Activated gamma-delta T cell treated with Interleukin-2 at 50 U/mL for 16 hours (primary cell): ENCODE measurements at places on chromosomes 5 and 9.

- DNase-seq: no peak
Measured at GRCh38 chr5:178826216-178826615, 33.5 kb upstream of the ZNF354B start.

DNA sequence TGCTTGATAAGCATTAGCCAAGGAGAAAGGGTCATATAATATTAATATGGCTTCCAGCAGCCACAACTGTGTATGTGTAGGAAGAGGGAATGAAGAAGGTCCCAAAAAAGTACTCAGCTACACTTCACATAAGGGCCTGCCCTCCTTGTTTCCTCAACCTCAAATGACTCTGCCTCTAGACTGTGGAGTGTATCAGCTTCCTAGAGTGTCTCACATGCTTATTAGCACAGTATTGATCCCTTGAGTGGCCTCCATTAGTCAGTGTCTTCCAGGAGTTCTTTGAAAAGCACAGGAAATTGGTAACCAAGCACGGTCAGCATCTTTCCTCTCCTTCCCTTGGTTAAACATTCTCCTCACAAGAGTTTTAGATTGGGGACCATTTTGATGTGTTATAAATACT is 190.4 kb upstream of the ATP10B start:
- no peak for DNase-seq

DNA sequence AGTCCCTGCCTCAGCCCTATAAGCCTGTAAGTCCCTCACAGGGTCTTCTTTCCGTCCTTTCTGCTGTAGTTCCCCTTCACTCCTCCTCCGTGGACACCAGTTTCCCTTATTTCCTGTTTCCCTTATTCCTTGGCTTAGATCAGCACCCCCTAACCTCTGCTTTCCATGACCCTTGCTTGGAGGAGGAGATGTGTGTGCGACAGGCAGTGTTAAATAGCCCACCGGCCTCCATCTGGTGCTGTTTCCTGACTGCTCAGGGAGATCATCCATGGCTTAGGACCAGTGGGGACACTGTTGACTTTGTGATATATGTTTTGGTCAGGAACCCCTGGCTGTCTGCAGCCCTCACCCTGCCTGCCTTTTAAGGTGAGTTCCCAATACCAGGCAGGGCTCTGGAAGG is 34.1 kb upstream of the PSD2 start:
- DNase-seq: no peak

DNA sequence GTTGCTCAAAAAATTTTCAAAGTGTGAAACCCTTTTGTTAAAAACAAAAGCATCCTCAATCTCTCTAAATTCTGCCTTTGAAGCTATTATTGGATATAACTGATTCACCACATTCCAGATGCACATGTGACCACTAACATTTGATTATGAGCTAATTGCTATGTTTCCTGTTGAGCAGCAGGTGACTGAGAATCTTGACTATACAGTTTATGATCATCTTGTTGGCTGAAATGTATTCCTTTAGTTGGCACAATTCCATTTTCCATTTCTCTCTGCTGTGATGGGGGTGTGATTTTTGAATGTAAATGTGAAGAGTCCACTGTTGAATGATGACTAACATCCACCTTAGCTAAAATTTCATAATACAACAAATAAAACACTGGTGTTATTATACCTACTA is 10.7 kb downstream of the LYSMD3 start:
- DNase-seq: no peak

GRCh38 chr5:72121780-72122445 is 14.6 kb downstream of the MAP1B start:
- no peak for DNase-seq

- no peak for DNase-seq
Measured at GRCh38 chr9:79945495-79945894, 373.7 kb downstream of the TLE4 start.

DNA sequence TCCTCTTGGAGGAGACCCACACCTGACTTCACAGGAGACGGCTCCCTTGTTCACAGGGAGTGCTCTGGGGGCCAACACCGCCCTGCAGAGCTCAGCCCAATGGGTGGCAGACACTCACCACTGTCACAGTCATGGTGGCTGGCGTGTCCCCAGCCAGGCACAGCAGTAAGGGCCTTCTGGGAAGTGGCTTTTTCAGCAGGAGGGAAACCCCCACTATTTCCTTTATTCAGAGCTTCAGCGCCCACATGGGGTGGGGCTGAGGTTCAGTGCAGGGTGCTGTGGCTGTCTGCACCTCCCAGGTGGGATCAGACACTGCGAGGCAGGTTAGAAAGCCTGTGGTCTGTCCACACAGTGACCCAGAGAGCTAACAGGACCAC is 3.6 kb upstream of the SNAPC4 start:
- peak; percentile 55 for DNase-seq

DNA sequence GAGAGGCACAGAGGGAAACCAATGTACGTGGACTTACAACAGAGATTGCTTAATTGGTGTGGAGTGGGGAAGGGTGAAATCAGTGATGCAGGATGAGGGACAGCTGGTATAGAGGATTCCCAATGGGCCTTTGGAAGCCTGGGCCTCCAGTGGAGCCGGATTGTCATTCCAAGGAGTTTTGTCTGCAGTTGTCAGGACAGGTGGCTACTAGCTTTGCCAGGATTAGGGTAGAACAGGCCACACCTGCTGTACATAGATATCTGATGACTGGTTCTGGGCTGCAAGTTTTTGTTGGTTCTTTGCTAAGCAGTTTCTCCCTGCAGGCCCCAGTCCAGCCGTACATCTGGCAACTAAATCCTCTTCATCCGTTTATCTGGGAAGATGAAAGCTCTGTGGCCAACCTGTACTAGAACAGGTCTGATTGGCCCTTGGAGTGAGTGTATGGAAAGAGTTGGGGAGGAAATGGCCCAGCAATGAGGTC is 4.2 kb downstream of the SKP2 start:
- no peak for DNase-seq

- no peak for DNase-seq
Measured at GRCh38 chr9:115941561-115942315, 211.9 kb upstream of the PAPPA start.

- no peak for DNase-seq
Measured at GRCh38 chr5:6838736-6839135, 125.5 kb downstream of the TENT4A start.

DNA sequence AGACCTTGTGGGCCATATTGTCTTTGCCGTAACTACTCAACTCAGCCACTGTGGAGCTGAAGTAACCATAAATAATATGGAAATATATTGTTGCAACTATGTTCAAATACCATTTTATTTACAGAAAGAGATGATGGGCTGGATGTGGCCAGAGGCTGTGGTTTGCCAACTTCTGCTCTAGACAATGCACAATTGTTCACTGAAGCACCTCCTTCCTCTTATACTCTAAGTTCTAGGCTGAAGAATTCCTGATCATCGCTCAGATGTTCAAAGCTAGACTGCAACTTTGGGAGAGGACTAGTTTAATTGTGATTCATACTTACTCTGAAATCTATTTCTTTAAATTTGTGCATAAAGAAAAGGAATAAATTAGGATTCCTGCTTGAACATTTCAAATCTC is 245.0 kb downstream of the TAF11L14 start:
- no peak for DNase-seq

GRCh38 chr5:18270635-18271338 is 636.5 kb downstream of the TAF11L14 start:
- no peak for DNase-seq

DNA sequence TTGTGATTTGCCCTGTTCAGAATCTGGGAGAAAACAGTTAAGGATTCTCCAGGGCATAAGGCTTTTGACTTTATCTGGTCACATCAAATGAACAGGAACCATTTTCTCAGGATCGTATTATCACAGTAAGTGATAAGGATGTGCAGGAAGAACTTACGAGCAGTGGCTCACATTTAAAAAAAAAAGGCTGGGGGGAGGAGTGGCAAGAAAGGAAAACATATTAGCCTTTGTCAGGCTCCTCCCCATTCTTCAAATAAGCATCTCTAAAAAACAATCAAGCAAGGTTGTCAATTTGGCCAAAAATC is 234.3 kb upstream of the TMEM161B start:
- no peak for DNase-seq

DNA sequence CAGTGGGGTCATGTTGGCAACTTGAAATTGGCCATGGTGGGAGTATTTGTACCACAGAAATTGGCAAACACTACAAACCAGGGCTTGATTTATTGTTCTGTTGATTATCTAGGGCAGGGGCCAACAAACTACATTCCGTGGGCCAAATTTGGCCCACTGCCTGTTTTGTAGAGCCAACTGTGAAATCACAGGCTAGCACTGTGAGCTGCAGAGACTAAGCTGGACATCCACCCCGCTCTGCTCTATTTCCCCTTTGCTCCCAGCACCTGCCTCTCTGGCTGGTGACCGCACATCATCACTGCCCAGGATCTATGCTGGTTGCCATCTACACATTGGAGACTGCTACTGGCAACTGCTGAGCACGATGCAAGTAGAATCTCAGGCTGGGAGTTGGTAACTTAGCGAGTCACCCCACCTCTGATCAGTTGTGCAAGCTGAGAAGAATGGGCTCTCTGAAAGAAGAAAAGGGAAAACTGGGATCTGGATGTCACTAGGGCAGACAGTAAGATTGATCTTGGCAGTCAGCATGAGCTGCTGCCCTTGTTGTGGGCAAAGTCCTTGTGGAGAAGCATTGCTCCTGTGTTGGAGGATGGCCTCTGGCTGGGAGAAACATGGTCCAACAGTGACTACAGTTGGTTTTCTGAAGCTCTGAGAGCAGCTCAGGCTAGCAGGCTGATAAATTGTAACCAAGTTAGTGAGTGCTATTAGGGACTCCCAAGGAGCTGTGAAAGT is 144.7 kb upstream of the RAD23B start:
- no peak for DNase-seq

DNA sequence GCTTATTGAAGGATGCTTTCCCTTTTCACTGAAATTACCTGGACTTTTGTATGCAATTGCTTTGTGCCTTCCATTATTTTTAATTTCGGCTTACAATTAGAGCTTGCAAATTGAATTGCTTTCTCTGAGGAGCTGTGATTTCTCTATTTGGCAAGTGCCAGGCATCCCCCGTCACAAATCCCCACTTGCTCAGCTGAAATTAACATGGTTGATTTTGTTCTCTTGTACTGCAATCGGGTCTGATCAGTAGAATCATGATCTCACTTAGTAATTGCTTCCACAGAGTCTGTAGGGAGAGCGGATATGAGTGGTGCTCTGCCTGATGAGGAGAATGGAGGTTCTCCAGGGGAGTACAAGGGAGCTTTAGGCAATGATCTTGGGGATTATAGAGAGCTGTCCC is 495.5 kb upstream of the SGCD start:
- DNase-seq: no peak

- DNase-seq: no peak
Measured at GRCh38 chr9:134950386-134951210, 32.9 kb upstream of the FCN1 start.

DNA sequence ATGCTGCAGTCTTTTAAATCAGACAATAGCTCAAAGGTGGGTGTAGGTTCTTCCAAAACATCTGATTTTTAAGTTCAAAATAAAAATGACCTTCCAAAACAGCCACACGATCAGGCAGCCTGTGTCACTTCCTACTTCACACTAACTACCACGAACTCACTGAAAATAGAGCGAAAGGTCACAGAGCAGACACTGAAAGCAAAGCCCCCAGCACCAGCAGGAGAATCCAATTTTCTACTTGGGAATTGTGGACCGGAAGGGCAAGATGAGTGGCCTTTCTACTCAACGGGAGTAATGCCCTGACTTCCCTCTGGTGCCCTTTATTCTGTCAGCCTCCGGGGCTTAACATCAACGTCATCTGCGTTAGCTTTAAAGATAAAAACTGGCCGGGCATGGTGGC is 107.8 kb upstream of the FAM120A start:
- DNase-seq: no peak

DNA sequence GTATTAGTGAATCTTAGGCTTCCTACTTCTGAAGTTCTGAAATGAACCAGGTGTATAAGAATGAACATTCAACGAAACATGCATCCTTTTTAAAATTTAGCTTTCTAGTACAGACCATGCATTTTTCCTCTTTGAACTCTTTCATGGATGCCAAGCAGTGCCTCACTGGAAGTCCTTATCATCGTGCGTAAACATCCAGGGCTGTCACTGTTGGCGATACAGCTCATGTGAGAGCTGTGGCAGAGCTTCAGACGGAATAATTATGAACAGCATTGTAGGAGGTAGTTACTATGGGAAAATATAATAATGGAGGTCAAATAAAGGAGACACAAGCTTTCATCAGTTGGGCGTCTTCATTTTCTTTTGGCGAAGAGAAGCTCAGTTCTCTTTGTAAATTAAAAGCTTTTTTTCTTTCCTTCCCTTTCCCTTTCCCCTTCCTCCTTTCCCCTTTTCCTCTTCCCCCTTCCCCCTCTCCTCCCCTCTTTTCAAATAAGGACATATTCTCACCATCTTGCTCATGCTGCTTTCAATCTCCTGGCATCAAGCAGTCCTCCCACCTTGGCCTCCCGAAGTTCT is 167.3 kb downstream of the KDM4C start:
- DNase-seq: no peak
